ENCODE measurements at places on chromosomes 6 and 20.

- no peak overlapping the region for H3K4me3 ChIP-seq
- no peaks in the 10 kb centered on the region for H3K27me3 ChIP-seq
- H3K27ac ChIP-seq = no peak overlapping the region
- H3K36me3 ChIP-seq = no peaks in the 10 kb centered on the region
- no peak for DNase-seq
Observed at GRCh38 chr6:163489584-163489983, 75.1 kb downstream of the QKI start.

DNA sequence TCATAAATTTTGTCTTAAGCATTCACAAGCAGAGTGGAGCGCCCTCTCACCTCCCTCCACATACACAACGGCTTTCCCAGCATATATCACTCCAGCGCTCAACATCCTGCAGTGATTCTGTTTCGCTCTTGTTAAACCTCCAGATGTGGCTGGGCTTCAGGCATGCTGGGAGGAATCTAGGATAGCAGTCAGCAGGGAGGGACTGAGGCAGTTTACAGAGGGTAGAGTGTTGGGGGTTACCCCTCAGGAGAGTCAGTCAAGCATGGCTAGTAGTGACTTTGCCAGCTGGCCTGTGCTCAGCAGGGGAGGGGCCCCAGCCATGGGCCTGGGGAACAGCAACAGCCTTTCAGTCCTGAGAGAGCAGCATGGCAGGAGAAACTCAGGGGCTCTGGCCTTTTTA, 161.4 kb upstream of the FLRT3 start:
- DNase-seq = no peak
- no peaks in the 10 kb centered on the region for H3K4me1 ChIP-seq
- no peaks in the 10 kb centered on the region for H3K36me3 ChIP-seq
- no peak overlapping the region for H3K27ac ChIP-seq
- H3K4me3 ChIP-seq = no peak overlapping the region

DNA sequence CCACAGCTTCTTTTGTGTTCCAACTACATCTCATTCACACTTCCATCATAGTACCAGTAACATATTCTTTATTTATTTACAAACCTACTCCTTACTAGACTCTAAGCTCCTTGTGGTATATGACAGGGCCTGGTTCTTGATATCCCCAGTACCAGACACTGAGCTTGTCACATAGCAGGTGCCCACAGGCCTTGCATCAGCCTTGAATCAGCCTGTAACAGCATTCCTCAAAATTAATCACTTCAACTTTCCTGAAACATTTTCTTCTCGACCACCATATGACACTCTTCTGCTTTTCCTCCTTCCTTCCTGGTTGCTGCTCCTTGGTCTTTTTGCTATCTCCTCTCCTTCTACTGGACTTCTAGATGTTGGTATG, 24.7 kb upstream of the SRPK1 start:
- no peaks in the 10 kb centered on the region for H3K27me3 ChIP-seq
- H3K27ac ChIP-seq = no peak overlapping the region
- H3K4me3 ChIP-seq = no peak overlapping the region
- H3K4me1 ChIP-seq = no peaks in the 10 kb centered on the region

DNA sequence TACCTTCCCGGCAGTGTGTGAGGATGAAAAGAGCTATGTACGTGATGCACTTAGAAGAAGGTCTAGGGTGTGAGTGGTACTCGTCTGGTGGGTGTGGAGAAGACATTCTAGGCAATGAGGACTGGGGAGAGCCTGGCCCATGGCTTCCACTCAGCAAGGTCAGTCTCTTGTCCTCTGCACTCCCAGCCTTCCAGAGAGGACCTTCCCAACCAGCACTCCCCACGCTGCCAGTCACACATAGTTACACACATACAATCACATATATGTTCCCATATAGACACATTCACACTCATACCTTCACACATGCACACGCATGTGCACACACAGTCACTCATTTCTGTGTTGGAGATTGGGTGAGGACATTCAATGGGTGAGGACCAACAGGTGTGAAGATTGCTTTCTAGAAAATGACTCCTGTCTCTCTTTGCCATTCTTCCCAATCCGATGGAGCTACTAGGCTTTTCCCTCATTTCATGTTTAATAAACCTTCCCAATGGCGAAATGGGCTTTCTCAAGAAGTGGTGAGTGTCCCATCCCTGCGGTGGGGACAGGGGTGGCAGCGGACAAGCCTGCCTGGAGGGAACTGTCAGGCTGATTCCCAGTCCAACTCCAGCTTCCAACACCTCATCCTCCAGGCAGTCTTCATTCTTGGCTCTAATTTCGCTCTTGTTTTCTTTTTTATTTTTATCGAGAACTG, 30.4 kb downstream of the SRSF3 start:
- no peak overlapping the region for H3K27ac ChIP-seq
- no peaks in the 10 kb centered on the region for H3K27me3 ChIP-seq
- DNase-seq = peak; percentile 18
- H3K36me3 ChIP-seq = no peaks in the 10 kb centered on the region

- H3K27ac ChIP-seq = no peak overlapping the region
- DNase-seq = no peak
- no peaks in the 10 kb centered on the region for H3K27me3 ChIP-seq
- H3K4me1 ChIP-seq = no peaks in the 10 kb centered on the region
- no peak overlapping the region for H3K4me3 ChIP-seq
- no peaks in the 10 kb centered on the region for H3K36me3 ChIP-seq
Observed at GRCh38 chr6:56816370-56816769, 138.5 kb upstream of the BEND6 start.

- H3K36me3 ChIP-seq = peaks cover 19% of the 10 kb centered on the region
- H3K4me1 ChIP-seq = peaks cover 29% of the 10 kb centered on the region
- H3K27ac ChIP-seq = no peak overlapping the region
- H3K4me3 ChIP-seq = no peak overlapping the region
- DNase-seq = no peak
- H3K27me3 ChIP-seq = no peaks in the 10 kb centered on the region
Observed at GRCh38 chr20:31566658-31567379, 38.3 kb upstream of the ID1 start.

- no peak overlapping the region for H3K4me3 ChIP-seq
- H3K27ac ChIP-seq = no peak overlapping the region
- H3K4me1 ChIP-seq = peaks cover 52% of the 10 kb centered on the region
- no peaks in the 10 kb centered on the region for H3K27me3 ChIP-seq
- H3K36me3 ChIP-seq = no peaks in the 10 kb centered on the region
- DNase-seq = no peak
Observed at GRCh38 chr6:36639171-36639808, 39.2 kb upstream of the CDKN1A start.

DNA sequence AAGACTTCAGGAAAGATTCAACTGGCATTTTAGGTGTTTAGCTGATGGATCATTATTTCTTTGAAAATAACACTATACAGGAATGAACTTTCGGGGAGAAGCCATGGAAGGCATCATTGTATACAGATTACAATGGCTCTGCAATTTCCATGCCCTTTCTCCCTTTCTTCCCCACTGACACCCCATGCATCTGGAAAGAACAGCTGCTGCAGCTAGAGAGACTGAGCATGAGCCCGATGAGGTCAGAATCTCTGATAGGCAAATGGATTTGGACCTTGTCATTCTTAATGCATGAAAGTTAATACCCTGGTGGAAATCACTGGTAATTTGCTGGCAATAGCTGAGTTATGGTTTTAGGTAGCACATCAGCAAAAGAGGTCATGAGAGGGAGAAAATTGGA, 54.8 kb downstream of the BTBD3 start:
- no peaks in the 10 kb centered on the region for H3K27me3 ChIP-seq
- H3K27ac ChIP-seq = no peak overlapping the region
- DNase-seq = no peak
- H3K4me1 ChIP-seq = no peaks in the 10 kb centered on the region

DNA sequence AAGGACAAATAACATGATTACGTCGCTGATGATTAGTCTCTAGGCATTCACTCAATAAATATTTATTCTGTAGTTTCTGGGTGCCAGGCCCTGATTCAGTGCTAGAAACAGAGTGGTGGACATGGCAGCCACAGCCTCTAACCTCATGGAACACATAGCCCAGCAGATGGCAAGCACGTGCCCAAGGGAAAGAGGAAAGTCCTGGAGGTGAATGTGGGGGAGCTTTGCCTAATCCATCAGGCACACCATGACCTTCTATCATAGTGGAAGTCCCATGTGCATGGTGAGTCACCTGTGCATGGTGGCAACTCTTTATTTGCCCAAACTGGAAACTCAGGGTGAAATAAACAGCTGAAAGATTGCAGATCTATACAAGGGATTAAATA, 143.0 kb upstream of the TNFAIP3 start:
- H3K36me3 ChIP-seq = no peaks in the 10 kb centered on the region
- H3K4me1 ChIP-seq = no peaks in the 10 kb centered on the region
- no peaks in the 10 kb centered on the region for H3K27me3 ChIP-seq
- H3K4me3 ChIP-seq = no peak overlapping the region
- H3K27ac ChIP-seq = peak overlapping the region; percentile 93

GRCh38 chr20:58224097-58224496, 4.4 kb downstream of the ANKRD60 start:
- H3K27ac ChIP-seq = no peak overlapping the region
- no peaks in the 10 kb centered on the region for H3K4me1 ChIP-seq
- peaks cover 19% of the 10 kb centered on the region for H3K27me3 ChIP-seq

GRCh38 chr6:34441526-34441925, 15.7 kb upstream of the RPS10 start:
- no peak overlapping the region for H3K4me3 ChIP-seq
- no peaks in the 10 kb centered on the region for H3K27me3 ChIP-seq
- H3K36me3 ChIP-seq = no peaks in the 10 kb centered on the region
- H3K4me1 ChIP-seq = no peaks in the 10 kb centered on the region
- H3K27ac ChIP-seq = no peak overlapping the region

- no peak for DNase-seq
- H3K27me3 ChIP-seq = no peaks in the 10 kb centered on the region
- no peaks in the 10 kb centered on the region for H3K4me1 ChIP-seq
- H3K4me3 ChIP-seq = no peak overlapping the region
Observed at GRCh38 chr6:163605385-163606097, 191.0 kb downstream of the QKI start.

- no peaks in the 10 kb centered on the region for H3K36me3 ChIP-seq
- no peak for DNase-seq
- no peak overlapping the region for H3K27ac ChIP-seq
- H3K27me3 ChIP-seq = no peaks in the 10 kb centered on the region
Observed at GRCh38 chr6:38270367-38270766, 369.4 kb downstream of the BTBD9 start.

DNA sequence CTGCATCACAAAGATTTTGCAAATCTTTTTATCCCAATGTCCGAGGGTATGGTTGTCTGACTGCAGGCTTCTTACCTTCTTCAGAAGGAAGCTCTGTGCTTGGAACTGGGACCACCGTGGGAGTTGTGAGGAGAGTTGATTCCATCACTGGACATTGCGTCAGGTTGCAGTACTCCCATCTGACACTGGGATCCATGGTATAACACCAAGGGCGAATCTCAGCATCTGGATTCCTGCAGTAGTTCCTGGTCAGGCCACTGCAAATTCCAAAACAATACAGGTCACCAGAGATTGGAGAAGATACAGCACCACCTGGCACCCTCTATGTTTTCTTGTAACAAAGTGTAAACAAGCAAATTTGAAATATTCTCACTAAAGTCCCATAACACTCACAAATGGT, 77.7 kb downstream of the LPA start:
- H3K4me1 ChIP-seq = no peaks in the 10 kb centered on the region
- H3K27me3 ChIP-seq = no peaks in the 10 kb centered on the region
- no peak for DNase-seq
- H3K4me3 ChIP-seq = no peak overlapping the region
- H3K27ac ChIP-seq = no peak overlapping the region
- no peaks in the 10 kb centered on the region for H3K36me3 ChIP-seq

DNA sequence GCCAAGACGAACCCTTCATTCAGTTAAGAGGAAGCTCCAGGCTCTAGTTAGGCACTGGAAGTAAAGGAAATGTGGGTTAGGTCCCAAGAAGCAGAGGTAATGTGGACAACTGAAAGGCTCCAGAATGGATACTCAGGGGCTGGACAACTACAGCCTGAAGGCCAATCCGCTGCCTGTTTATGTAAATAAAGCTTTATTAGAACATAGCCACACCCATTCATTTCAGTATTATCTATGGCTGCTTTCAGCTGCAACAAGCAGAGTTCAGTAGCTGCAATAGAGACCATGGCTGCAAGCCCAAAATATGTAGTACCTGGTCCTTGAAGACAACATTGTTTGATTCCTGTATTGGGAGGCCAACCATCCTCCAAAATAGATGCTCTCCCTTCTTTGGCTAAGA, 100.8 kb upstream of the MRPS10 start:
- no peaks in the 10 kb centered on the region for H3K27me3 ChIP-seq
- DNase-seq = no peak
- H3K4me1 ChIP-seq = no peaks in the 10 kb centered on the region
- no peaks in the 10 kb centered on the region for H3K36me3 ChIP-seq
- H3K27ac ChIP-seq = no peak overlapping the region

DNA sequence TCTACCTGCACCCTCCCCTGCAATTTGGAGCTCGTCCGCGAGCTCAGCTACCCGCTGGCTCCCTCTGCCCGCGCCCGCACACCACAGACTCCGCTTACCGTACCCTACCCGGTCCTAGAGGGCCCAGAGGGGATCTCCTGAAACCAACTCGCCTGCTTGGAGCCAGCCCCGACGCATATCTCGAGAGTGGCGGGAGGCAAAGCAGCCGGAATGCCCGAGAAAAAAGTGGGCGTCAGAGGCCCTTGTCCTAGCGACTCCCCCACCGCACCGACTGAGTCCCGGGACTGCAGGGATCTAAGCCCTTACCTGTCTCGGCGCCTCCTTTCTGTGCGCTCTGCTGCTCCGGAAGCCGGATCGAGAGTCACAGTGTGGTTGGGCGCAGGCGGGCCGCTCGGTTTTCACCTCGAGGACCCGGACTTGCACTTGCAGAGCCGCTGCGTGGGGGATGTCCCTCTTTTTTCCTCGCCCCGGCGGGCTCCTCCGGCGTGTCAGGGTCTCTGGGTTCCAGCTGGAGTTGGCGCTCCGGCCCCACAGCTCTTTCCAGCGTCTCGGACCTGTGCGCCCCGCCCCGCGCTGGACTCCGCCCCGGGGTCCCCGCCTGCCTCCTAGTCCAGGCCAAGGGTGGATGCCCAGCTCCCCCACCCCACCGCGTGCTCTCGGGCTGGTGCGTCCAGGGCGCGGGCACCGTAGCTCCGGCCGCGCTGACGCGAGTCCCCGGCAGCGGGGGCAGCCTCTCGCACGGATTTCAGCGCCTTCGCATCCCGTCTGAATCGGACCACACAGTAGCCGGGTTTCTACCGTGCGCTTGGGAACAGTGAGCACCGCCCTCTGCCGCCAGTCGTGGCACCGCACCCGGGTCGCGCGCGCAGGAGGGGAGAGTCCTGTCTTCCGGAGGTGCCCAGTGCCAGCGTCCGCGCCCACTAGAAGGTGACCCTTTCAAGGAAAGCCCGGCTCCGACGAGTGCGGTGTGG, at the start of gene PROKR2:
Gene PROKR2, minus strand, starts transcription at position 767 of the 971 bp plus-strand sequence. CDS start 2,585 bp downstream, outside the sequence.
- no peaks in the 10 kb centered on the region for H3K27me3 ChIP-seq
- H3K4me1 ChIP-seq = no peaks in the 10 kb centered on the region
- H3K4me3 ChIP-seq = no peak within 1 kb of the TSS

GRCh38 chr6:11164717-11165646, 53.5 kb upstream of the ERVFRD-1 start:
- no peaks in the 10 kb centered on the region for H3K36me3 ChIP-seq
- DNase-seq = no peak
- H3K4me3 ChIP-seq = no peak overlapping the region
- no peaks in the 10 kb centered on the region for H3K27me3 ChIP-seq
- no peak overlapping the region for H3K27ac ChIP-seq
- no peaks in the 10 kb centered on the region for H3K4me1 ChIP-seq
